H54 (cell line): ENCODE measurements at places on chromosomes 13 and 19.

GRCh38 chr13:30576528-30576927 lies 41.2 kb upstream of the USPL1 start:
- no peak for DNase-seq

DNA sequence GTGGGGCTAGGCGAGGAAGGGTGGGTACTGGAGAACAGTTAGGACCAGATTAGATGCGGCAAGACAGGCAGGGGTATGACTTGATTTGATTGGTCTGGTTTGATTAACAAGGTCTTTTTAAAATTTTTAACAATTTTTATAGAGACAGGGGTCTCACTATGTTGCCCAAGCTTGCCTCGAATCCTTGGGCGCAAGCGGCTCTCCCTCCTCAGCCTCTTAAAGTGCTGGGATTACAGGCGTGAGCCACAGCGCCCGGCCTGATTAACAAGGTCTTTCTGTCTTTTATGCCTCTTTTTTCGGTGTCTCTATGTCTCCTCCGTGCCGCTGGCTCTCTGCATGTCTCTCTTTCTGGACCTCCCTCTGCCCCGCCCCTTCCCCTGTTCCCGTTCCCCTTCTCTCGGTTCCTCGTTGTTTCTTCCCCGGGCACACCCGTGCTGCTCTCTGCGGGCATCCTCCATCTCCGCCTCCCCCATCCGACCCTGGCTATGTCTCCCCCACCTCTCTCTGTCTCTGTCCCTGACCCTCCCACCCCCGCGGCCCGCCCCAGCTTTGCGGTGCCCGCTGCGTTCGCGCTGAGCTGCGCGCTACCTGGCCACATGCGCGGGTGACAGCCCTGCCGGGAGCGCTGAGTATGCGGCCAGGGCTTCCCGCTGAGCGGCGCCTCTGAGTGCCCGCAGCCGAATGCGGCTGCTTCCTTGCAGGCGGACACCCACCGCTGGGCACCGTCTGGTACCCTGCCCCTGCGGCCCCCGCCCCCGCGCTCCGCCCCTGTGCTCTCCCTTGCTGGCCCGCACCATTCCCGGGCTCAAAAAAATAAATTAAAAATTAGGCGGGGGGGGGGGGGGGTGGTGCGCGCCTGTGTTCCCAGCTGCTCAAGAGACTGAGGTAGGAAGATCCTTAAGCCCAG lies 8.1 kb upstream of the SDHAF1 start:
- DNase-seq: no peak

GRCh38 chr13:38784036-38784880 lies 97.4 kb downstream of the FREM2 start:
- DNase-seq: no peak

DNA sequence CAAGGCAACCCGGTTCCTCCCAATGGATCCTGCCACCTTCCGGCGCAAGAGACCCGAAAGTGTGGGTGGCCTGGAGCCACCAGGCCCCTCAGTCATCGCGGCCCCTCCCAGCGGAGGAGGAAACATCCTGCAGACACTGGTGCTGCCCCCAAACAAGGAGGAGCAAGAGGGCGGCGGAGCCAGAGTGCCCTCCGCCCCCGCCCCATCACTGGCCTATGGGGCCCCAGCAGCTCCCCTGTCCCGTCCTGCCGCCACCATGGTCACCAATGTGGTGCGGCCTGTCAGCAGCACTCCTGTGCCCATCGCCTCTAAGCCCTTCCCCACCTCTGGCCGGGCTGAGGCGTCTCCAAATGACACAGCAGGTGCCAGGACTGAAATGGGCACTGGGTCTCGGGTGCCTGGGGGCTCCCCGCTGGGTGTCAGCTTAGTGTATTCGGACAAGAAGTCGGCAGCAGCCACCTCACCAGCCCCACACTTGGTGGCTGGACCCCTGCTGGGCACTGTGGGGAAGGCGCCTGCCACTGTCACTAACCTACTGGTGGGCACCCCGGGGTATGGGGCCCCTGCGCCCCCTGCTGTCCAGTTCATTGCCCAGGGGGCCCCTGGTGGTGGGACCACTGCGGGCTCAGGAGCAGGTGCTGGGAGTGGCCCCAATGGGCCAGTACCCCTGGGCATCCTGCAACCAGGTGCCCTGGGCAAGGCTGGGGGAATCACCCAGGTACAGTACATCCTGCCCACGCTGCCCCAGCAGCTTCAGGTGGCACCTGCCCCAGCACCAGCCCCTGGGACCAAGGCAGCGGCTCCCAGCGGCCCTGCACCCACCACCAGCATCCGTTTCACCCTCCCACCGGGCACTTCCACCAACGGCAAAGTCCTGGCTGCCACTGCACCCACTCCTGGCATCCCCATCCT lies 11.2 kb upstream of the PRR19 start:
- DNase-seq: no peak

DNA sequence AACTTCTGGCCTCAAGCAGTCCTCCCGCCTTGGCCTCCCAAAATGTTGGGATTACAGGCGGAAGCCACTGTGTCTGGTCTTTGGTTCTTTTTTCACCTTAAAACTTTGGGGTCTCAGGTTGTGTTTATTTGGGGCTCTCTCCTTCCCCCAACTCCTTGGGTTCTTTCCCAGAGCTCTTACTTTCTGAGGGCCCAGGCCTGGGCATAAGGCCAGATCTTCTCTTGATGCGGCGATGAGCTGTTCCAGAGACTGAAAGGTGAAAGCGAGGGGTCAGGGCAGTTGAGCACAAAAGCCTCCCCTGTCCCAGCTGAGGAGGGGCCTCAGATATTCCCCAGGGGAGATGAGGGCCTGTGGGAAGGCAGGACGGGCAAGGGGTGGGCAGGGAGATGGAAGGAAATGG lies 7.1 kb downstream of the POLR1G start:
- no peak for DNase-seq

DNA sequence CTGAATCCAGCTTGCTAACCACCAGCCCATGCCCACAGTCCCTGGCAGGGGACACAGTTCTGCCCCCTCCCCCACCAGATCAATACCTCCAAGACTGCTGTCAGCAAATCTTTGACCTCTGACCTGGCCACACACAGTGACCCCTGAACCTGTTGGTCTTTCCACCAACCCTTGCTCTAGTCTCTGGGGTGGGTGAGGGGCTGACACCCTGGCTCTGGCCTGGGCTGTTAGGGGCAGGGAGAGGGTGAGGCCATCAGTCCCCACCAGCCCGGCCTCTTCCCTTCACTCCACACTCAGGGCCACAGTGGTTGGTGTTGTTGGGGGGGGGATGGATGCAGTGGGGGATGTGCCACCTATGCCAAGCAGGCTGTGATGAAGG lies 21.8 kb upstream of the SLC7A10 start:
- no peak for DNase-seq

DNA sequence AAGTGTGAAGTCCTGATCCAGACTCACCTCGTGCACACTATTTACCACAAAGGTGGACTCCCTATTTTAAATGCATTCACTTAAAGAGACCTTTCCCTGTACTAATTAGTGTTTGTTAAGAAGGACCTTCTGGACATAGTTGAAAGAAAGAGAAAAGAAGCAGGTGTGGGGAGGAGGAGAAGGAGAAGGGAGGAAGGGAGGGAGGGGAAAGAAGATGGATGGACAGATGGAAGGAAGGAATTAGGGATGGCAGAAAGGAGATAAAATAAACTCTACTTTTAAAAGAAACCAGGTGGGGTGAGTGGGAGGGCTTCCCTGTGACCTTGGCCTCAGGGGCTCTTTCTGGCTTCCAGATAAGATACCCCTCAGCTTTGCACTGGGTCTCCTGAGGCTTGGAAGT lies 21.4 kb downstream of the ZNF175 start:
- no peak for DNase-seq

DNA sequence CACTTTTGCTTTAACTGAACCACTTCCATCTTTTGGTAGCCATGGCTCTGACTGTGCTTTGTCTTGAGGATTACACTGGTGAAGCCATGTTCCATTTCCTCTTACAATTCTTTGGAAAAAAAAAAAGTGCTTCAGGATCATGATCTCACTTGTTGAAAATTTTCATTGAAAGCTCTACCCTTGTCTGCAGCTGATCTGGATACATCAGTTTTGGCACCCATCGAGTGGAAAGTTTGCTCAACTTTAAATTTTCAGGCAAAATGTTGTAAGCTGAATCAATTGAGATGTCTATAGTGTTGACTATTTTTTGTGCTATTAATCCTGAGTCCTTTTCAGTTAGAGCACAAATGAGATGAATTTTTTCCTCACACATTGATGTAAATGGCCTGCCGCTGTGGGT lies 48.3 kb upstream of the RFXAP start:
- no peak for DNase-seq

GRCh38 chr19:1247748-1248138 lies 640 bp upstream of the MIDN start:
- DNase-seq: peak; percentile 72

- no peak for DNase-seq
Measured at GRCh38 chr19:17497149-17497798, 14.2 kb upstream of the PGLS start.

DNA sequence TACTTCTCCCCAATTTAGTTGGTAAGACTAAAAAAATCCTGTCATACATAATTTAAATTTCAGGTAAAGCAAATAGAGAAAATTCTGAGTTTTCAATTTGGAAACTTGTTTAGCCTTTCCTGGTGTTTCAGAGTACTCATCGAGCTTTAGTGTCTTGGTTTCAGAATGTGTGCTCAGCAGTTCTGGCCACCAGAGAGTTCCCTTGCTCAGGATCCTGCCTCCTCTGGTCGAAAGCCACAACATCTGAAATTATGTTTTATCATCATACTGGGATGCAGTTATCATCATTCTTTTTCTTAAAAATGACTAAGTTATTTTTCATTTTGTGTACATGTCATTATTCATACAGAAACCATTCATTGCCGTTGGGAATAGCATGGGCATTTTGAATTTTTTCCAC lies 263.2 kb upstream of the SPRY2 start:
- no peak for DNase-seq

DNA sequence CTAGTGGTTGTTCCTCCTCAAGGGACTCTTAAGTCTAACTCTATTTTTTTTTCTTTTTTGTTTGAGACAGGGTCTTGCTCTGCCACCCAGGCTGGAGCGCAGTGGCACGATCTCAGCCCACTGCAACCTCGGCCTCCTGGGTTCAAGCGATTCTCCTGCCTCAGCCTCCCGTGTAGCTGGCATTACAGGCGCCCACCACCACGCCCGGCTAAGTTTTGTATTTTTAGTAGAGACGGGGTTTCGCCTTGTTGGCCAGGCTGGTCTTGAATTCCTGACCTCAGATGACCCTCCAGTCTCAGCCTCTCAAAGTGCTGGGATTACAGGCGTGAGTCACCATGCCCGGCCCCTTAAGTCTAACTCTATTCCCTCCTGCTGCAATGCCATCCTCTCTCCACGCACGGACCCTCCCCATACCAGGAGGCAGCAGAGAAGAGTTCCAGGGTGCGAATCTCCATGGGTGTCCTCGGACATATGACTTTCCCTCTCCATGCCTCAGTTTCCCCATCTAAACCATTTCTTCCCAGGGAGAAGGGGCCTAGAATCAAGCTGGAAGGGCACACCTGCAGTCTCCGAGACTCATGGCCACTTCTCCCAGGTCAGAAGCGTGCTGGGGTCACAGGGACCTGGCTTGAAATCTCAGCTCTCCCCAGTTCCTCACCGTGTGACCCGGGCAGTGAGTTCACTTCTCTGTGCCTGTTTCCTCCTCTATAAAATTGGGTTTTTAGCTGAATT lies 6.0 kb upstream of the BCL3 start:
- DNase-seq: no peak

DNA sequence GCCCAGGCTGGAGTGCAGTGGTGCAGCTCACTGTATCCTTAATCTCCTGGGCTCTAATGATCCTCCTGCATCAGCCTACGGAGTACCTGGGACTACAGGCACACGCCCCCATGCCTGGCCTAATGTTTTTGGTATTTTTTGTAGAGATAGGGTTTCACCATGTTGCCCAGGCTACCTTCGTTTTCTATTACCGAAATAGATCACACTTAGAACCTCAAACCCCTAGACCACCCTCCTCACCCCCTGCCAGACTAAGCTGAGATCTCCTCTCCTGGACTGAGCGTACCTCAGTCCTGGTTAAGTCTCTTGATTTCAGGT lies 391 bp downstream of the KLF1 start:
- no peak for DNase-seq

DNA sequence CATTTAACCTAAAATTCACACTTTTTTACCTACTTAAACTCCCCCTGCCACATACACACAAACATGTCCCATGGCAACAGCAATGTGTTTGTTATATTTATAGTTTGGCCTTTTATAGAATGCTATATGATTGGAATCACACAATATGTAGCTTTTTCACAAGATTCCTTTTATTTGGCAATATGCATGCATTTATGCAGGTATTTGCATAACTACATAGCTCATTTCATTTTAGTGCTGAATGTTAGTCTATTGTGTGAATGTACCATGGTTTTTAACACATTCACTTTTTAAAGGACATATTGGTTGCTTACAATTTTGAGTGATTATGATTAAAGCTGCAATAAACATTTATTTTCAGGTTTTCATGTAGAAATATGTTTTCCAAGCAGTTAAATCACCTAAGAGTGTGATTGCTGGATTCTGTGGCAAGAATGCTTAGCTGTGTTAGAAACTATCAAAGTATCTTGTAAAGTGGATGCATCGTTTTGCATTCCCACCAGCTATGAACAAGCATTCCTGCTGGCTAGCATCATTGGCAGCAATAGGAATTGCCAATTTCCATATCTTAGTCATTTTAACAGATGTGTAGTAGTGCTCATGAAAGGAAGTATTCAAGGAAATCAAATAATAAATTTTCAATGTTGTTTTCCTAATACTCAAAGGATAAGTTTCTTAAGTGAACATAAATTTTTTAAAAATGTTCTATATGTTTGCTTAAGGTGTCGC lies 557.0 kb downstream of the SLITRK1 start:
- no peak for DNase-seq

DNA sequence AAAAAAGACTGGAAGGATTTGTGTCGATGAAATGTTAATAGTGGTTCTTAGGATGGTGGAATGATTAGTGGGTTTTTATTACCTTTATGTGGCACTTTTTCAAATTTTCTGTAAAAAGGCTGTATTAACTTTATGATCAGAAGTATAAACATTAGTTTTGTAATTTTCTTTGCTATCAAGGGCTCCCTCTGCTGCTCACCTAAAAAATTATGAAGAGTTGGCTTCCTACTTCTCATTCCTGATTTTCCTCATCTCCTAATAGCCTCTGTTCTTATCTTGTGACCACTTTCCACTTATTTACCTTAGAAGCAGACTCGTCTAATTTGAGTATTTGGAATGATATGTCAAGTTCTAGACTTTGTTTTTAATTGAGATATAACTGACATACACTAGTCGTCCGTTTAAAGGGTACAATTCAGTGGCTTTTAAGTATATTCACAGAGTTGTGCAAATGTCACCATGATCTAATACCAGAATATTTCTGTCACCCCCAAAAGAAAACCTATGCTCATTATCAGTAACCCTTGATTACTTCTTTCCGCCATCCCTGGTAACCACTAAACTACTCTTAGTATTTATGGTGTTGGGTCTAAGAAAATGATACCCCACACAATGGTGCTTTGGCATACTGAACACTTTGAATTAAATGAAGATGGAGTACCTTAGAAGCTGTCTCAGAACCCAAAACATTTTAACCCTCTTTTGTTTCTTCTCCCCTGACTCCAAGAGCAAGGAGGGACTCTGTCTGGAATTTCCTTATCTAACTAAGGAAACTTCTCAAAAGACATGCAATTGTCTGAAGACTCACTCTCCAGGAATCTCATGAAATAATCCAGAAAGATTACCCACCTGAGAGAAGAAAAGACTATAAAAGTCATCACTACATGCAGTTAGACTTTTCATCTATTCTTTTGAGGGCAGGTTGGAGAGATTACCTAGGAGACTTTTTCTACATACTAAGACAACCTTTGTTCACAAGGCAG lies 311.3 kb downstream of the DLEU7 start:
- DNase-seq: no peak
